Ascending aorta (tissue), 2 donors: ENCODE measurements at places on chromosomes 3 and 15.

DNA sequence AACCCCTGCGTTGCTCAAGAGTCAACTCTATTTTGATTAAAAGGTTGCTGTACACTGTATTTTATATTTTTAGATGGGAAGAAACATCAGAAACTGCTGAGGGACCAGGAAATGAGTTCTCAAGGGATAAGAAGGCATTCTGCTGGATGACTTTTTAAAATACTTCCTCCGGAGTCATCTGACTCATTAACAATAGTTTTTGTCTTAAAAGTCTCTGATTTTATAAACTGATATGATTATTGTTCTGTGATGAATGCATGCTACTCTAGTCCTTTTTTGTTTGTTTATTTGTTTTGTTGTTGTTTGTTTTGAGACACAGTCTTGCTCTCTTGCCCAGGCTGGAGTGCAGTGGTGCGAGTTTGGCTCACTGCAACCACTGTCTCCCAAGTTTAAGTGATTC, 18.2 kb upstream of the HLTF start:
- no peak overlapping the region for H3K4me3 ChIP-seq
- H3K36me3 ChIP-seq, result no peaks in the 10 kb centered on the region
- no peak for DNase-seq
- H3K27ac ChIP-seq, result no peak overlapping the region
- no peaks in the 10 kb centered on the region for H3K4me1 ChIP-seq

GRCh38 chr3:77040926-77041722, 1.2 kb downstream of the ROBO2 start:
- no peaks in the 10 kb centered on the region for H3K27me3 ChIP-seq
- H3K36me3 ChIP-seq, result no peaks in the 10 kb centered on the region
- peak overlapping the region; percentile 82 for H3K4me3 ChIP-seq
- no peak for DNase-seq

DNA sequence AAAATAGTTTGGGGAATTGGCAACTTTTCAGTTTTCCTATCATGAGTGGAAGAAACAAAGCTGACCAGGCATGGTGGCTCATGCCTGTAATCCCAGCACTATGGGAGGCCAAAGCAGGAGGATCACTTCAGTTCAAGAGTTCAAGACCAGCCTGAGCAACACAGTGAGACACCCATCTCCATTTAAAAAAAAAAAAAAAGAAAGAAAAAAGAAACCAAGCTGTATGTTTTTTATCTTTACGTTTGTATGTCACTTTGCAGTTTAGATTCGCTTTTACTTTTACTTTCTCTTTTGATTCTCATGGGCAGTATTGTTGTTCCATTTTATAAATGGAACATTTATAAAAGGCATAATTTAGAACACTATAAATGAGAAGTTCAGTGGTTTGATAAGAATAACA, 31.2 kb upstream of the TNIK start:
- H3K4me3 ChIP-seq, result no peak overlapping the region
- no peaks in the 10 kb centered on the region for H3K36me3 ChIP-seq
- no peaks in the 10 kb centered on the region for H3K27me3 ChIP-seq
- DNase-seq, result no peak
- no peak overlapping the region for H3K27ac ChIP-seq

DNA sequence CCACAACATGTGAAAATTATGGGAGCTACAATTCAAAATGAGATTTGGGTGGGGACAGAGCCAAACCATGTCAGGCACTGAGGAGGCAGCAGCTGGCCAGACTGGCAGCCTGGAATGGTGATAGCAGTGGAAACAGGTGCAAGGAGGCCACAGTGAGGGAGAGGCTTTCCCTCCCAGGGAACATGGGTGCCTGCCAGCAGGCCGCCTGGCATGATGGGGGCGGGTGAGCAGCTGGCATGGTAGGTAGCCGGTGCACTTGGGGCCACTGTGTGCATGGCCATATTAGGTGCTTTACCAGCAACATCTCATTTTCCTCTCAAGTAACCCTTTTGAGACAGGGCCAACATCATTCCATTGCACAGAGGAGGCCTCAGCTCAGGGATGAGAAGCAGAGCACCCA, 18.3 kb upstream of the MRPS22 start:
- H3K36me3 ChIP-seq, result no peaks in the 10 kb centered on the region
- H3K4me1 ChIP-seq, result no peaks in the 10 kb centered on the region
- no peaks in the 10 kb centered on the region for H3K27me3 ChIP-seq
- H3K27ac ChIP-seq, result no peak overlapping the region
- H3K4me3 ChIP-seq, result no peak overlapping the region

- no peaks in the 10 kb centered on the region for H3K36me3 ChIP-seq
- no peak overlapping the region for H3K4me3 ChIP-seq
- no peaks in the 10 kb centered on the region for H3K4me1 ChIP-seq
- H3K27me3 ChIP-seq, result no peaks in the 10 kb centered on the region
These were observed 62.6 kb upstream of the PDZRN3 start for GRCh38 chr3:73687106-73688004.

DNA sequence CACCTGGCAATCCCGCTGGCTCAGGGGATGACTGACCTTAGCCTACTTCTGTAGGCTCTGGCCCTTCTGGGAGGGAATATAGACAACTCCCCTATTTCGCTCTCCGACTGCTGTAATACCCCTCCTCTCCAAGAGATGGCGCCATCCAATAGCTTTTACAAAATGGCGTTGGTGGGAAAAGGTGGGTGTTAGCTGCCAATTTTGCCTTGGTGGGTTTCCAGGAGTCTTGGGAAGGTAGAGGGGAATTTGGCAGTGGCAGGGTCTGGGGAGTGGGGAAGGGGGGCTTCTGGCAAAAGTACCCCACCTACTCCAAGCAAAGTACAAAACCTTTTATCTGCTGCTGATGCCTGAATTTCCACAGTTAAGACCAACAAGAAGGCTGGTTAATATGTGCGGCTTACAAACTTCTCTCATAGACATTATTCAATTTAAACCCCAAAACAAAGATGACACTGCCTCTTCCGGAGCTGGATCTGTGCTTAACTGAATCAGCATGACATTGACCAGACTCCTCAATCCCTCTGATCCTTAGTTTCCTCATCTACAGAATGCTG, 62.1 kb downstream of the RASGRF1 start:
- no peaks in the 10 kb centered on the region for H3K27me3 ChIP-seq
- no peak overlapping the region for H3K27ac ChIP-seq
- H3K4me3 ChIP-seq, result no peak overlapping the region
- DNase-seq, result no peak
- no peaks in the 10 kb centered on the region for H3K36me3 ChIP-seq
